ENCODE measurements at places on chromosomes 13 and 19.

- no peak for DNase-seq
Measured at GRCh38 chr13:41835871-41836270, 125.0 kb downstream of the VWA8 start.

GRCh38 chr13:38415233-38415632, 65.6 kb downstream of the UFM1 start:
- no peak for DNase-seq

DNA sequence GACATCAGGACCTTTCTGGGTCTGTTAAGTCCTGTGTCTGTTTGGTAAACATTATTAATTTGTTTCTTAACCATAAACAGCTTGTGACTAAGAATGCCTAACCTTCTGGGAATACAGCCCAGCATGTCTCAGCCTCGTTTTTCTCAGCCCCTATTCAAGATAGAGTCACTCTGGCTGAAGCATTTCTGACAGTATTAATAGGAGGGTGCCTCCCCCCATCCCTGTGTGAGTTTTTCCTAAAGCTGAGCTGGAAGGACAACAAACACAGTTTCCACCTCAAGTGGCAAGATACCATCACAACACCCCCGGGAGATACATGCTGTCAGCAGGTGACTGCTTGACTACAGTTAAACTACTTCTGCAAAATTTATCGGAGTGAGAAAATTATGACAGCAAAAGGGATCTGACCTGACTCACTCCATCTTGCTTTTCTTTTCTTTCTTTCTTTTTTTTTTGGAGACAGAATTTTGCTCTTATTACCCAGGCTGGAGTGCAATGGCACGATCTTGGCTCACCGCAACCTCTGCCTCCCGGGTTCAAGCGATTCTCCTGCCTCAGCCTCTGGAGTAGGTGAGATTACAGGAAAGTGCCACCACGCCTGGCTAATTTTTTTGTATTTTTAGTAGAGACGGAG, 59.3 kb upstream of the ABCC4 start:
- no peak for DNase-seq

GRCh38 chr13:97228850-97229521, 6.9 kb downstream of the MBNL2 start:
- DNase-seq: no peak

DNA sequence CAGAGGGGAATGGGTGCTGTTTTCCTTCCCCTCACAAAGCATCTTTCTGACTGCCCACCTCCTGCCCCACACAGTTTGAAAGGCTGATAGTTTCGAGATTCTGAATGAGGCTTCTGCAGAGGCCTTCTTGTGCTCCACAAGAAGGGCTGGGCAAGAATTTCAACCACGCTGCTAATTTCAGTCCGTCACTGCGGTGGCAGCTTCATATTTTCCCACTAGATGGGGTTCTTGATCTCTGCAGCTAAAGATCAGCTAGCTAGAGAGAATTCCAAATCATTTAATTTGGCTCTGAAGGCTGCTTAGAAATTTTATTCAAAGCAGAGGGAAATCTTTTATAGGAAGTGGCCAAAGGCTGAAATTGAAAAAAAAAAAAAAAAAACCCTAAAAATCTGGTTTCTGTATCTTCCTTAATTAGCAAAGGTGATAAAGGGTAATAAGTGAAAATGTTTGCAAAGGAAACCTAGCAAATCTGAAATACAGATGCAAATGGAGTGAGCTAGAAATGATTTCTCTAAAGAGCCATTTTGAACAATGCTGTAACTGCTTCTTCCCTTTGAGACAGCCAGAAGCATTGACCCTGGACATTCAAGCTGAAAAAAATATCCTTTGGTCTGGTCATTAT, 38.0 kb upstream of the C13orf42 start:
- no peak for DNase-seq

DNA sequence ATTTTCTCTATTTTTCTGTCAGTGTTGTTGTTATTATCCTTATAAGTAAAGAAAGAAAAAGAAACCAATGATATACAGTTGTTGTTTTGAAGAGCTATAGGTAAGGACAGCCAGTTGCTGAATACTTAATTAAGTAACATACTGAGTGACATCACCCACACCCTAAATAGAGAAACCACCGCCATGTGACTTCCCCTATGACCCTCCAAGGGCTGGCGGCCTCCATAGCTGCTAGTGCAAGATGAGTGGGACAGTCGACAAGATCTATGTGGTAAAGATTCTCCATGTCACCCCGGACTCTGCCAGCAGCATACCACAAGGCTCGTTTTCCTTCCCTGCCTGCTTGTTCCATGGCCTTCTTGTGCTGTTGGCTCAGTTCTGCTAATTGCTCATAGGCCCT, 221.1 kb downstream of the DNAJC15 start:
- no peak for DNase-seq

- no peak for DNase-seq
Measured at GRCh38 chr13:112889351-112890290, 79.4 kb upstream of the MCF2L start.

DNA sequence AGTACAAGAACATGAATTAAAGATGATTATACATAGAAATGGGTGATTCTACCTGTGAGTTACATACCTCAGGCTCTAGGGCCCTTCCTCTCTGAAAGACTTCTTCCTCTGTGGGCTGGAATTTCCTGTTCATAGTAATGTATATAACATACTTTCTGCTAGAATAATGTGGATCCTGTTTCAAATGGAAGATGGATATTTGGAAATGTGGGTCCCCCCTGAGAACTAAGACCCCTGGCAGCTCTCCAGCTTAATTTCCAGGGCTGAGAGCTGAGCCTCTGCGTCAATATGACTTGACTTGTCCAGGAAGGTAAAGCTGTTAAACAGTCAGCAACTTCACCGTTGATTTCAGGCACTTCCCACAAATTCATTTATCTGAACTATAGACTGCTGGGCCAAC, 296.3 kb downstream of the NALCN start:
- no peak for DNase-seq

DNA sequence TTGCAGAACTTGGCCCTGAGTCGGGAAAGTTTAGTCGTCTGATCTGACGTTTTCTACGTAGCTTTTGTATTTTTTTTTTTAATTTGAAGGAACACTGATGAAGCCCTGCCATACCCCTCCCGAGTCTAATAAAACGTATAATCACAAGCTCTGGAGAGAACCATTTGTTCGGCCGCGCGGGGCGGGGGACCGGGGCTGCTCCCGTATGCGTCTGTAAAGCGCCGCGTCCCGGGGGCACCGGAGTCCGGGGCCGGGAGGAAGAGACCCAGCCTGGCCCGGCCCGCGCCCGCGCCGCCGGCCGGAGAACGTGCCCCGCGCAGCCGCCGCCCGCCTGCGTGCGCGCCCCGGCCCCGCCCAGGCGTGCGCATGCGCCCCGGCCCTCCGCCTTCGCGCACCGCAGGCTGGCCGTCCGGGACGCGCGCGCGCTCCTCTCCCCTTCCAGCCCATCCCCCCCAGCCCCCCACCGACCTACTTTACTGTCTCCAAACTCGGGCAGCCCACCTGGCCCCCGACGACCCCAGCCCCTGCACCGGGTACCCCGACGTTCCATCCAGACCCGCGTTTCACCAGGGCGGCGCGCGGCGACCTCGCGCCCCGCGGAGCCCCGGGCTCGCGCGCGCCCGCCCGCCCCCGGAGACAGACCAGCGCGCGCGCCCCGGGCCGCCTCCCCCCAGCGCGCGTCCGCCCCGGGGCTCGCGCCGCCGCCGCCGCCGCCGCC, 785 bp upstream of the USF2 start:
- DNase-seq: peak; percentile 79

DNA sequence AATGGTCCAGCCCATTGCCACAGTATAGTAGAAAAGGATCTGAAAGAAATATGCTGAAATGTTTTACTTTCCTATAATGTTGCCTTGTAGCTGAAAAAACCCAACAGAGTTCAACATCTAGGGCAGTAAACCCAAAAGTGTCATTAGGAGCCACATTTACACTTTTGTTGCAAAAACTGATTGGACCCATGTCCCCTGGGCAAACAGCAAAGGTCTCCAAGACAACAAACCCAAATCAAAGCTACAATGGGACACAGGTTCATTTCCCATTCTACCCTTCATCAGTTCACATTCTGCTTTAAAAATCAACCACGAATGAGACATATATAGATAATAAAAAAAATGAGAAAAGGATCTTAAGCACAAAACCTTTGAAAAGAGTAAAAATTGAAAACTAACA, 744.8 kb downstream of the PCDH17 start:
- no peak for DNase-seq

DNA sequence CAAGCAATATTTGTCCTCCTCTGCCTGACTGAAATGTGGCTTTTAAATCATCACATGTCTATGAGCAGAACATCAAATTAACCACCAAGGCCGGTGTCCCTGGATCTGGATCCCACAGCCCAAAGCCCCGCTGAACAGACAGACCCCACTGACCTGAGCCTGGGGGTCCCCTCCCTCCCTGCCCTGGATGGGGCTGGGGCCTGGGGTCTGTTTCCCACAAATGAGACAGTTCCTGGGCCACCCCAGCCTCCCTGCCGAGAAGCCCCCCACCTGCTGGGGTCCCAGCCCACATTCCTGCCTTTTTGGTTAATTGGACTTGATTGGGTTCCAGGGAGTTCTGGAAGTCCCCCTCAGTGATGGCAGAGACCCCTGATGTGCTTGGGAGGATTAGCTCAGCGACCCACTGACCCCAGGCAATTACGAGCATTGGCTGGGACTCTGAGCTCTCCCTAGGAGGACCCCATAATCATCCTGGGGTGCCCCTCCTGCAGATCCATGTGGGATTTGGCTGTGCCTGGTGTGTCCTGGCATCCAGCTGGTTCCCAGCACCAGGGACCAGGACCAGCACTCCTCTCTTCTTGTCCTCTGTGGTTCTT, 19.4 kb upstream of the CPAMD8 start:
- DNase-seq: no peak

DNA sequence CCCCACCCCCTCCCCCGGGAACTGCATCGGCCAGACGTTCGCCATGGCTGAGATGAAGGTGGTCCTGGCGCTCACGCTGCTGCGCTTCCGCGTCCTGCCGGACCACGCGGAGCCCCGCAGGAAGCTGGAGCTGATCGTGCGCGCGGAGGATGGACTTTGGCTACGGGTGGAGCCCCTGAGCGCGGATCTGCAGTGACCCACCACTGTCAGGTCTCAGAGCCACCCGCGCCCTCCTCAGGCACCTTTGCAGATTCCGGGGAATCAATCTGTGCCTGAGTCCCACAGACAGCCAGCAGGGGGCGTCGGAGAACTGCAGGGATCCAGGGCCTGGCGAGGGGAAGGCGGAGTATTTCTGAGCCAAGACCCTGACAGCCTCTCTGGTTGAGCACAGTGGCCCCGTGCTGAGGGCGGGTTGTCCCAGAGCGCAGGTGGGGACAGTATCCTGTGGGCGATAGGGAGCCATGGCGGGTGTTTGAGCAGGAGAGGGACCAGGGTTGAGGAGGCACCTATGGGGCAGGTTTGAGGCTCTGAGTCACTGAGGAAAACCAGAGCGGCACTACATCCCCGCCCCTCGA, 30.4 kb upstream of the CYP4F8 start:
- peak; percentile 61 for DNase-seq

DNA sequence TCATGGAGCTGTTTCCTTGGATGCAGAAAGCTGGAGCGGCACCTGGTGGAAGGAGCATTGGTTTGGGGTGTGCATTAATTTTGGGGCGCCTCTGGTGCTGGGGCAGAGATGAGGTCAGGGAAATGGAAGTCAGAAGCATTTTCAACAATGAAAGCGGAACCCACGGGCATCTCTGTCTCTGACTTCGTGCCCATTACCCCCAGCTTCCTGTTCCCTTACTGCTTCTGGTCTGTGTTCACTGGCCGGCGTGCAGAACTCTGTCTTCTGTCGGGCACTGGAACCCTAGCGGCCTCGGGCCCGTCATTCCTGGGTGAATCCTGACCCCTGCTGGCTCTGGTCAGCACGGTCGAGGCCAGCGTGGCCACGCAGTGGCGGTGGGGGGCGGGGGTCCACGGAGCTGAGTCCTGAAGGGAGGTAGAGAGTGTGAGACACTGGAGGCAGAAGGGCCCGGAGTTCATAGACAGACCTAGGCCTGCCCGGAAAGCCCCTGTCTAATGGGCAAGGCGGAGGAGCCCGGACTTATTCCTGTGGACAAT, 7.9 kb upstream of the LINGO3 start:
- no peak for DNase-seq

DNA sequence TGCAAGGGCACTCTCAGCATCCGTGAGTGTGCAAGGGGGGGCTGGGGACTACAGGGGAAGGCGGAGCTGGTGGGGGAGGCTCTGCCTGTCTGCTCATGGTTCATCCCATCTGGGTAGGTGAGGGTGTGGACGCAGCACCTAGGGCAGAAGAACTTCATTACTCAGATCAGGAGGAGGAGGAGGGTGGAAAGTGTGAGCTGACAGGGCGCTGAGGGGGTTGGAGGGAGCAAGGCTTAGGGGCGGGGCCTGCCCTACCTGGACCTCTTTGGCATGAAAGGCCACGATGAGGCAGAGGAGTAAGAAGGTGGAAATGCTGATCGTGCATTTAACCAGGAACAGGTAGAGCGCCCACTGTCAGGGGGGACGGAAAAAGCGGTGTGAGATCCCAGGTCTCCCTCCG, 4.5 kb downstream of the KCNN4 start:
- no peak for DNase-seq

- no peak for DNase-seq
Measured at GRCh38 chr19:41876847-41877832, at the start of gene CD79A. Gene CD79A (plus strand): TSS chr19:41877279. CDS start chr19:41877305, 26 bp downstream.

GRCh38 chr13:36783890-36784289, 35.1 kb upstream of the RFXAP start:
- DNase-seq: no peak

- DNase-seq: no peak
Measured at GRCh38 chr19:17778251-17778967, 16.5 kb upstream of the B3GNT3 start.

DNA sequence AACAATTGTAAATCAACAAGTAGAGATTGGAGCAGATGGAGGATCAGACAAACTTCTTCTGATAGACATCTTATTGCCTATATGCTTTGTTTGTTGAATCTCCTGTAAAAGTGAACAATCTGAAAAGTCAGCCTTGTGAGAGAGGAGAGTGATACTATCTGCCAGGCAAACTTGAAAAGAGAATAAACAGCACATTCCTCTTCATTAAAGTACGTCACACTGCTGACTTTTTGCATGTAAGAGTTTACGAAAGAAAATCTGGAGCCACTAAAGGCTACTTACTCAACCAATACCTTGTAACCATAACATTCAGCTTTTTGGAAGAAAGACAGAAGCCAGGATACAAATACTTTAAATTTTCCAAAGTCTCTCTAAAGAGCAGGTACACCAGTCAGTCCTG, 42.5 kb downstream of the EDNRB start:
- no peak for DNase-seq

GRCh38 chr19:30036154-30037129, 94.4 kb downstream of the URI1 start:
- no peak for DNase-seq

DNA sequence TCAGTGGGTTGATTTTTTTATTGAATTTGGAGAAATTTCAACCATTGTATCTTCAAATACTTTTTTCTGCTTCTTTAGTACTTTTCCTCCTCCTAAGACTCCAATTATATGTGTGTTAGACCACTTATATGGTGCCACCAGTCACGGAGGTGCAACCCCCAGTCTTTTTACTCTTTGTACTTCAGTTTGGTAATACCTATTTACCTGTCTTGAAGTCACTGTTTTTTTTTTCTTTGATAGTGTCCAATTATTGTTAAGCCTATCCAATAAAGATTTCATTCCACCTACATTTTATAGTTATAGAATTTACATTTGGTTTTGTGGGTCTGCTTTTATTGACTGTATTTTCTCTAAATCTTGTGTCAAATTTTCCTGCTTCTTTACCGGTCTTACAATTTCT, 14.9 kb downstream of the ZNF283 start:
- no peak for DNase-seq

- no peak for DNase-seq
Measured at GRCh38 chr13:44739539-44739938, 163.4 kb upstream of the TSC22D1 start.

- DNase-seq: no peak
Measured at GRCh38 chr13:106478116-106478515, 57.3 kb downstream of the EFNB2 start.

GRCh38 chr19:15222738-15223648, 9.3 kb downstream of the EPHX3 start:
- peak; percentile 64 for DNase-seq

All from central memory CD4-positive, alpha-beta T cell (primary cell).